Effector CD4-positive, alpha-beta T cell (primary cell): ENCODE measurements at places on chromosomes 4 and X.

GRCh38 chr4:133124746-133125145, 24.3 kb upstream of the PCDH10 start:
- DNase-seq: no peak

- no peak for DNase-seq
Observed at GRCh38 chrX:67749536-67749935, 205.7 kb downstream of the AR start.

GRCh38 chrX:15418041-15418706, 34.0 kb upstream of the VEGFD start:
- DNase-seq: no peak

GRCh38 chr4:140635606-140636005, 66.8 kb upstream of the UCP1 start:
- no peak for DNase-seq

DNA sequence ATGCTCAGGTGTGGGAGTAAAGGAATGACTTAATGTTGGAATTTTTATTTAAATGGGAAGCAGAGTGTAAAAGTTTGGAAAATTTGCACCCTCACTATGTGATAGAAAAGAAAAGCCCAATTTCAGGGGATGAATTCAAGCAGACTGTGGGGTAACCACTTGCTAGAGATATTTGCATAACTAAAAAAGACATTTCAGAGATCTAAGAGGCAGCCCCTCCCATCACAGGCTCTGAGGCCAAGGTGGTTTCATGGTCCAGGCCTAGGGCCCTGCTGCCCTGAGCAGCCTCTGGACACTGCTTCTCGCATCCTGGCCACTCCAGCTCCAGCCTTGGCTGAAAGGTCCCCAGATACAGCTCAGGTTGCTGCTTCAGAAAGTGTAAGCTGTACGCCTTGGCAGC, 5.9 kb upstream of the XPNPEP2 start:
- no peak for DNase-seq

GRCh38 chrX:114619874-114620273, 36.0 kb downstream of the HTR2C start:
- no peak for DNase-seq
